Aorta (tissue), 5 donors: ENCODE measurements at places on chromosomes 12 and 14. TPM values are rescaled to one million over a fixed set of nuclear protein-coding genes. Genes with fewer than 3 reads are reported as not detected.

The PRB2 gene
- total RNA-seq = not detected

The NANOG gene
- total RNA-seq = 0.32 TPM

The OR4E2 gene
- total RNA-seq = not detected

The MMP17 gene
- 1.9 TPM for total RNA-seq
